ENCODE measurements at places on chromosomes 12 and 14.
A peak's percentile ranks its signal among the peaks of the same experiment; 100 is the strongest.

DNA sequence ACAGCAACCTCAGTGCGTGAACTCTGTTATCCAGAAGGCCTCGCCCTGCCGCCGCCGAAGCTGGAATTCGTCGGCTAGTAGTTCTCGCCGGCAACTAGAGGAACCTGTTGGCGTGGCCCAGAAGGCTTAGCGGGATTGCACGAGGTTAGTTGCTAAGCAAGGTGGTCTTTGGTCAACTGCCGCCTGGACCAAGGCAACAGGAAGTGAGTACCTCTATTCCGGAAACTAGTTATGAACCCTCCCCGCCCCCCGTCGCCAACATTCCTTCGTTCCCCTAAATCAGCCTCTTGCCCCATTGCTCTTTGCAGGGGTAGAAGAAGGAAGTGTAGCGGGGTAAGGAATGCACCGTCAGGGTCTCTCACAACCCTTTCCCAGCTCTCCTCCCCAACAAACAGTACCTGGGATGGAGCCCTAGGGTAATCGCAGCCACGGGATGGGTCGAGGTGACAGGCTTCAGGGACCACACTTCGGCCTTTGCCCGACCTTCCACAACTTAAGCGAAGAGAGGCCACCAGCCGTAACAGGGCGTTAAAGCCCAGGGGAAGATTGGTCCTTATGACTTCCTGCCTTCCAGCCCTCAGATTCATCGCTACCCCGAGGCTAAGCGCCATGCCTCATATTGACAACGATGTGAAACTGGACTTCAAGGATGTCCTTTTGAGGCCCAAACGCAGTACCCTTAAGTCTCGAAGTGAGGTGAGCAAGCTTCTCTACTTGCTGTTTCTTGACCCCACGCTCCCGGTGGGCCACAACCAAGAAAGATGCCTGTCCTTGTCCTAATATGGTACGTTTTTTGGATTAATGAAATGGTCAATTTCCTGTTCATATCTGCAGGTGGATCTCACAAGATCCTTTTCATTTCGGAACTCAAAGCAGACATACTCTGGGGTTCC is at the start of gene GMPR2:
Gene GMPR2, plus strand, starts transcription at position 285 of the 893 bp plus-strand sequence. Its CDS starts 325 bp downstream, at position 610.
- DNase-seq: no peak

DNA sequence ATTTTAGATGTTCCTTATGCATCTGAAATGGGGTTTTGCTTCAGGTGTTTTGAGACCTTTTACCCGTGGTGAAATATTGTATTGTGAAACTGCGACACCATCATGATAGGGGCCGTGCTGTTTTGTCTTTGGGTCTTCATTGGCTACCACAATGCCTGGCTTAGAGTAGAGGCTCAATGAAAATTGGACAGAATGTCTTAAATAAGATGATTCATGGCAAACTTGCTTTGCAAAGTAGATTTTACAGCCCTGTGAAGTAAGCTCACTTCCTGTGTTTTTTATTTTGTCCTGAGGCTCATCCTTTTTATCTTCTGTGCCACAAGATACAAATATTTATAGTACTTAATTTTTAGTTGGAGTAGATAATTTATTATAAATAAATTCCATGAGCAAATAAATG is 111.3 kb upstream of the FRMD6 start:
- peak; percentile 37 for DNase-seq

DNA sequence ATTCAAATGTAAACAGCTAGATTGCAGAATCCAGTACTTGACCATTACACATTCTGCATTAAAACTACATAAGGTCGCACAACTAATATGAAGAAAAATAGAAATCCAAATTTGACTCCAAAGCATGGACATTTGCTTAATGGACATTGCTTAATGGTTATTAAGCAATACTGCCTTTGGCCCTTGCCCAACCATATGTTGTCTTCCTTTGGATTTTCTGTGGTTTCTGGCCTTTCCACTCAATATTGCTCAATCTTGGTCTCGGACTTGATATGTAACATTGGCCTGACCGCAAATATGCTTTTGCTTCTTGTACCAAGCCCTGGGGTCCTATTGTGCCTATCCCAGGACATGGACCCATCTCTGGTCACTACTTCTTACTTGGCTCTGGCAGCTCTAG is 67.2 kb downstream of the PTPRR start:
- DNase-seq: peak; percentile 86

DNA sequence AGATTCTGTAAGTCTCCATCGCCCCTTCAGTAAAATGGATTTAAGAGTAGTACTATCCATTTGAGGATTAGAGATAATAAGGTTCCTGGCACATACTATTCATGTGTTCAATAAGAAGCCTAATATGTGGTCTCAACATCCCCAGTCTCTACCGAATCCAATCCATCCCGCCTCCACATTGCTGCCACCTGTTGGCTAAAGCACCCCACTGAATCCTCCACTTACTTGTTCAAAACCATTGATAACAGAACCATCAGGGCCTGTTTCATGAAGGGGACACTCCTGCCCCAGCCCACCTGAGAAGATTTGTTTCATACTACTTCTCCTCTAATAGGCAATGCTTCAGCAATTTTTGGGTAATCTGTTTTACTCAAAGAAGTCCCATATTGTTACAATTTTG is 147.5 kb downstream of the SLC2A13 start:
- no peak for DNase-seq

GRCh38 chr12:24950231-24950834 is 1.4 kb upstream of the BCAT1 start:
- no peak for DNase-seq

DNA sequence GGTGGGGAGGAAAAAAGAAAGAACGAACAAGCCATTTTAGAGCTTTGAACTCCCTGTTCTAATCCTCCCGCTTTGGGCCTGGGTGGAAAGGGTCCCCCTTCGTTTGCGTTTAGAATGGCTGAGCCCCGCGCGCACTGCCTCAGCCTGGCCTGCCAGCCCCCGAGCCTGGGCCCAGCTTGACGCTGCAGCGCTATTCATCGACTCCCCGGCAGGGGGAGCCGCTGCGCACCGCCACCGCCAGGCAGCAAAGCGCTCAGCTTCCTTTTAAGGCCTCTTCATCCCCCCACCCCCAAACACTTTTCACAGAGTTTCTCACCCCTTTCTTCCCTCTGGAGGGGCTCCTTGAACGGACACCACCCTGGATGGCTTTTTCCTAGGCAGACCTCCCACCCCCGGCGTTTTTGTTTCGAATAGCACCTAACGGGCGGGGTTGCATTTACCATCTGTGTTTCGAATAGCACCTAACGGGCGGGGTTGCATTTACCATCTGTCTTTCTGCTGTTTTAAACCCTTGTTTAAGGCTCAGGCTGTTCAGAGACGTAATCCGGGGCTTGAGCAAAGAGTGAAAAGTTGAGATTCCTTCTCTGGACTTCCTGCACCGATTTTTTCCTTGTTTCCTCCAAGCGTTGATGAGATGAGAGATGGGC is 56.4 kb upstream of the PIWIL1 start:
- DNase-seq: no peak

- peak; percentile 52 for DNase-seq
These were observed 44.3 kb upstream of the OR10AD1 start for GRCh38 chr12:48247181-48247966.

DNA sequence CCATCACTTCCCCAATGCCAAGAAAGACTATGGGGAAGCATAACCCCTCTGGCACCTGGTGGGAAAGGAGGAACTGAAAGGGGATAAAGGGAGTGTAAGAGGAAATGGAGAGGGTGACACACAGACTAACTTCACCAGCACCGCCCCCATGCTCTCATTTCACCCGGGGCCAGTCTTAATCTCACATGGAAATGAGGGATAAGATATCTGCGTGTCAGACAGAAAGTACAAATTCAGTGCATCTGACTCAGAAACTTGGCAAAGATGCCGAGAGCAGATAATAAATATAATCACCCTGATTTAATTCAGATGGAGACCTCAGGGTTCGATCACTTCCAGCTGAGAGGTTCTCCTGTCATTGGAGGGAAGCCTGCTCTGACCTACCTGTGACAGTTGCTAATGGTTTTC is 191.6 kb downstream of the DUSP6 start:
- peak; percentile 88 for DNase-seq

DNA sequence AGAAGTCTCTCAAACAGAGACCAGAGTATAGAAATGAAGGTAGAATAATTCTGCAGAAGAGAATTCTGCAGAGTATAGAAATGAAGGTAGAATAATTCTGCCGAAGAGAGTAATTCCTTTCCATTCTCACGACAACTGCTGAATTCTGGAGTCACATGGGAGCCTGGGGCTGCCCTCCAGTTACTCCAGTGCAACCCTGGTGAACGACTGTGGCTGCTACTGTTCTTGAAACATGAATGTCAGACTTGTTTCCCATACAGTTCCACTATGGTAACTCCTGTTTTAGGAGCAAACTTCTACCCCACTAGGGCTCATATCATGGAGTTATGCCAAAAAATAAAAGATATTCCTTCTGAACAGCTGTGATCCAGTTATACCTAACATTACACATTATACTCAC is 164.4 kb downstream of the KICS2 start:
- DNase-seq: no peak

GRCh38 chr12:106070147-106070546 is 68.6 kb downstream of the NUAK1 start:
- no peak for DNase-seq

GRCh38 chr14:90444077-90444696 is 47.4 kb downstream of the CALM1 start:
- DNase-seq: peak; percentile 10

GRCh38 chr12:12357719-12358461 is 1.0 kb downstream of the BORCS5 start:
- no peak for DNase-seq

- no peak for DNase-seq
These were observed 1.2 kb upstream of the PIK3C2G start for GRCh38 chr12:18259906-18260682.

GRCh38 chr12:124443931-124444712 is 123.3 kb downstream of the NCOR2 start:
- DNase-seq: no peak

- peak; percentile 86 for DNase-seq
These were observed 27.7 kb upstream of the RNU6-8 start for GRCh38 chr14:32230695-32231280.
